ENCODE measurements at places on chromosomes 1 and 21.

- no peak for DNase-seq
Measured at GRCh38 chr1:3614755-3615742, 3.7 kb upstream of the MEGF6 start.

DNA sequence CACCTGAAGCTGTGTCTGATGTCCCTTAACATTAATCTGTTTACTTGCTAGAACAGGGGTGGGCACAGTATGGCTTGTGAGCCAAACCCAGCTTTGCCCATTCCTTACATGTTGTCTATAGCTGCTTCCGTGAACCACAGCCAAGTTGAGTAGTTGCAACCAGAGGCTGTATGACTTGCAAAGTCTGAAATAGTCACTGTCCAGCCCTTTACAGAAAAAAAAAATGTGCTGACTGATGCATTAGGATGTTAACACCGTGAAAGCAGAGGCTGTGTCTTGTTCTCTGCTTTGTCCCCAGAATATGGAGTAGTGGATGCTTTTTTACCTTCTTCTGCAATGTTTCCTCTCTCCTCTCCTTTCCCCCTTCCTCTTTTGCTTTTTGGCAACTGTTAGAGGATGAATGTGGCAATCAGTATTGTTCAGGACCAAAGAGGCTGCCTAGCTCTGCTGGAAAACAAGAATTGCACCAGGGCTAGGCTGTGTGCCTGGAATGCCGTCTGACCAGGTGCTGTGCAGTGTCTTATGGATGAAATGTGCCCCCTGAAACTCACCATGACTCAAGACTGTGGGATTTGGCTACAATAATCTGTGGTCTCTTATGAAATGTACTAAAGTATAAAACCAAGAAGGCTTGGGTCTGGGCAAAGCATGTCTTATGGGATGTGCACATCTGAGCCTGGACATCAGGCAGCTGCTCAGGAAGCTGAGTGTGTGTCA, 79.6 kb upstream of the GCLM start:
- no peak for DNase-seq

GRCh38 chr1:18942340-18942739, 14.1 kb downstream of the IFFO2 start:
- DNase-seq, result no peak

GRCh38 chr1:194442901-194443575, 1256.6 kb upstream of the B3GALT2 start:
- DNase-seq, result no peak

Data from NCI-H1694 treated with DMSO at 0.1 percent for 48 hours (cell line).